ENCODE measurements at places on chromosomes 2 and 18. TPM values are rescaled to one million over a fixed set of nuclear protein-coding genes. Genes with fewer than 3 reads are reported as not detected.

- H3K4me3 ChIP-seq = no peak overlapping the region
- peaks cover 3% of the 10 kb centered on the region for H3K36me3 ChIP-seq
- DNase-seq = no peak
- H3K27me3 ChIP-seq = peaks cover 11% of the 10 kb centered on the region
Measured at GRCh38 chr2:218662377-218662776, 2.9 kb downstream of the BCS1L start.

DNA sequence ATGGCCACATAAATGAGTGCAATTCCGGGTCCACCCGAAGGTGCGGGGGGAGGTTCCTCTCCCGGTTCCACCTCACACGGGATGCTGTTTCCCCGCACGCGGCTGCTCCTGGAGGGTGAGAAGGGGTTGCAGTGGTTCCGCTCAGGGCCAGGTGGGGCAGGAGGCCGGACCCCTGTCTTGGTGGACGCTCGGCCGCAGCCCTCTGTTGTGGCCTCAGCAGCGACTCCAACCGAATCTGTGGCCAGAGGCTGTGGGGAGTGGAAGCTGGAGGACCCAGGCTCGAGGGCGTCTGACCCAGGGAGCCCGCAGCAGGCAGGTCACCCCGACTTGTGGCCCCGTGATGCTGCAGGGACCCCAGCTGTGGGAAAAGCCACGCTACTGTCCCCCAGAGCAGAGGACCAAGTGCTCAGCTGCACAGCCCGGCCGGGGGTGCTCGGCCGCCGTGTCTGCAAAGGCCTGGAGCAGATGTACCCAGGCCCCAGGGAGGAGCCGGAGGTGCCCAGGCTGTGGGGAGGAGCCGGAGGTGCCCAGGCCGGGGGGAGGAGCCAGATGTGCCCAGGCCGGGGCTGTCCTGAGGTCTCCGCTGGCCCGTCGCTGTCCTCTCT, 83.9 kb downstream of the RTP5 start:
- no peak for DNase-seq
- H3K27me3 ChIP-seq = peaks cover 11% of the 10 kb centered on the region
- no peak overlapping the region for H3K27ac ChIP-seq
- peaks cover 9% of the 10 kb centered on the region for H3K36me3 ChIP-seq
- no peak overlapping the region for H3K4me3 ChIP-seq

DNA sequence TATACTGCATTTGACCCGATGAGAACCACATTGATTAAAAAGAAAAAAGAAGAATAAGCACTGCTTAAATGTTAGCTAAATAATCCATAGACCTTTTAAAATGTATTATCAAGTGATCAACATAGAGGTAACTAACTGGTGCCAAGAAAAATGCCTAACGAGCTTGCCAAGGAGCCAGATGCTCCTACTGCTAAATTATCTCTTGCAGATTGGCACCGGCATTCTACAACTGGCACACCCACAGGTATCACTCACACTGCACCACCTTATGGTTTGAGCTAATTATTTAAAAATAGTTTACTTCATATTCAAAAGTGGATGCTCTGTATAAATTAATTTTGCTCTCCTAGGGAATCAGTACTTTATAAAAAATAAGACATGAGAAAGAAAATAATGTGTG, 341.6 kb upstream of the CDH7 start:
- peaks cover 8% of the 10 kb centered on the region for H3K4me1 ChIP-seq
- no peak overlapping the region for H3K4me3 ChIP-seq
- no peaks in the 10 kb centered on the region for H3K36me3 ChIP-seq
- no peak for DNase-seq
- H3K27me3 ChIP-seq = no peaks in the 10 kb centered on the region
- H3K27ac ChIP-seq = no peak overlapping the region

GRCh38 chr2:121810959-121811853, 55.8 kb downstream of the TSN start:
- H3K4me1 ChIP-seq = peaks cover 14% of the 10 kb centered on the region
- peak overlapping the region; percentile 73 for H3K27ac ChIP-seq
- no peak overlapping the region for H3K4me3 ChIP-seq
- H3K27me3 ChIP-seq = peaks cover 3% of the 10 kb centered on the region
- peak; percentile 64 for DNase-seq

DNA sequence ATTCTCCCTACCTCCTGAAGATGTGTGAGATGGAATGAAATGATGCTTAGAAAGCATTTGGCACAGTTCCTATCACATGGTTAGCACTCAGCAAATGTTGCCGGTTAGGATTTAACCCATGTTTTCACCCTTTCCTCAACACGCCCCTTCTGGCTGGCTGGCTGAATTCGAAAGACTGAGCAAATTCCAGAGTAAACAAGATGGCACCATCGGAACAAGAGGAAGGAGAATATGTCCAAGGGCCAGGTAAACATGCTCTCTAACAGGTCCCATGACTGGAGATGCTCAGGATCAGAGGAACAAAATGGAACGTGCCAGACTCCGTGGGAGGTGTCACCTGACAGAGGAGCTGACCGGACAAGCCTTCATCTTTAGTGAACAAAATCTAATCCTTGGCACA, 145.6 kb downstream of the ANKRD44 start:
- peaks cover 3% of the 10 kb centered on the region for H3K27me3 ChIP-seq
- H3K4me3 ChIP-seq = peak overlapping the region; percentile 60
- DNase-seq = no peak
- H3K27ac ChIP-seq = peak overlapping the region; percentile 44
- H3K4me1 ChIP-seq = peaks cover 25% of the 10 kb centered on the region
- H3K36me3 ChIP-seq = no peaks in the 10 kb centered on the region

- no peaks in the 10 kb centered on the region for H3K4me1 ChIP-seq
- DNase-seq = no peak
- no peak overlapping the region for H3K27ac ChIP-seq
Measured at GRCh38 chr18:22191923-22192322, 22.5 kb downstream of the GATA6 start.

- peaks cover 3% of the 10 kb centered on the region for H3K36me3 ChIP-seq
- peak; percentile 69 for DNase-seq
- H3K4me3 ChIP-seq = peak overlapping the region; percentile 76
Measured at GRCh38 chr2:99808361-99809200, 318.8 kb upstream of the REV1 start.

GRCh38 chr2:213443921-213444320, 159.7 kb downstream of the SPAG16 start:
- no peaks in the 10 kb centered on the region for H3K4me1 ChIP-seq
- peaks cover 5% of the 10 kb centered on the region for H3K36me3 ChIP-seq
- no peaks in the 10 kb centered on the region for H3K27me3 ChIP-seq
- no peak overlapping the region for H3K4me3 ChIP-seq
- no peak overlapping the region for H3K27ac ChIP-seq

GRCh38 chr2:68365087-68365486, at the start of gene PLEK:
TSS of gene PLEK (plus strand) at chr2:68365282. CDS start at chr2:68365352, 70 bp downstream.
- H3K4me1 ChIP-seq = peaks cover 6% of the 10 kb centered on the region
- H3K27ac ChIP-seq = no peak within 1 kb of the TSS
- H3K36me3 ChIP-seq = no peaks in the 10 kb centered on the region
- H3K27me3 ChIP-seq = no peaks in the 10 kb centered on the region
- H3K4me3 ChIP-seq = no peak within 1 kb of the TSS
- no peak for DNase-seq

DNA sequence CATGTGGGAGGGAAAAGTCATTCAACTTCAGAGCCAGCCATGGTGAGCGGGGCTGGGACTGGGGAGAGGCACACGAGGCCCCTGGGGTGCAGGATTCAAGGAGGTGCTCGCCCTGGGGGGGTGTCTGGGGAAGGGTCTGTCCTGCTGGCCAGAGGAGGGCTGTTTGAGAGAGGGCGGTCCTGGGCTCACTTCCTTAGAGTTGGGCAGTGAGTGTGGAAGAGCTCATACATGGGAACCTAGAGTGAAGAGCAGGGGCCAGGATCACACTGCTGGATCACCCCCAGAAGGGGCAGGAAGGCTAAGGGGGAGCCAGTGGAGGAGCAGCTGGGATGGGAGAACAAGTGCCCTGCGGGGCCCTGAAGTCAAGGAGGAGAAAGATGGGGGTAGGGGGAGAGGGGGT, 6.5 kb downstream of the SH3BP4 start:
- peaks cover 61% of the 10 kb centered on the region for H3K4me1 ChIP-seq
- no peaks in the 10 kb centered on the region for H3K36me3 ChIP-seq
- peaks cover 6% of the 10 kb centered on the region for H3K27me3 ChIP-seq
- no peak for DNase-seq
- peak overlapping the region; percentile 57 for H3K4me3 ChIP-seq
- no peak overlapping the region for H3K27ac ChIP-seq

DNA sequence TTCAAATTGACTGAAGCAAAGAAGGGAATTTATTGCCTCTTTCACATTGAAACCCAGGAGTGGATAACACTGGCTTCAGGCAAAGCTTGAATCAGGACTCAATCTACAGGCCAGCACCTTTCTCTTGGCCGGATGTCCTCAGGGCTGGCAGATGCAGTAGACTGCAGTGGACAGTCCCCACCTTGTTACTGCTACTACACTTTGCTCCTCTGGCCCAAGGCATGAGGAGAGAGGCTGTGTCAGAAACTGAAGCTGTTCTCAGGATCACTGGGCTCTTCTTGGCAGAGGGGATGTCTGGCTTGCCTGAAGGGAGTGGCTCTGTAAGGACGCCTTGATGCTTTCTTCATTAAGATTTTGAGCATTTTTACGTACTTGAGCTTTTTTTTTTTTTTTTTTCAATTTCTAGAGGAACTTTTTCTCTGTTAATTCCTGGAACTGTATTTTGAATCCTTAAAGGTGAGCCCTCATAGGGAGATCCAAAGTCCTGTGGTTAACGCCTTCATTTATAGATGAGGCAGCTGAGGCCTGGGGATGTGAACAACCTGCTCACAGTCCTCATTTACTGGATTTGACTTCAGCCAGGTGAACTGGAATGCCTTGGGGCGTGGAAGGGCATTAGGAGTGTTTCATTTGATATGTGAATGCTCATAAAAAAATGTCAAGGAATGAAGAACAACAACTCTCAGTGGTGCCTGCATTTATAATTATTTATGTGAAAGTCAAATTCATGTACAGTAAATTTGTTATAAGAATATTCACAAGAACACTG, 36.6 kb downstream of the CASP10 start:
- no peak overlapping the region for H3K4me3 ChIP-seq
- DNase-seq = no peak
- peaks cover 6% of the 10 kb centered on the region for H3K4me1 ChIP-seq
- H3K36me3 ChIP-seq = no peaks in the 10 kb centered on the region

DNA sequence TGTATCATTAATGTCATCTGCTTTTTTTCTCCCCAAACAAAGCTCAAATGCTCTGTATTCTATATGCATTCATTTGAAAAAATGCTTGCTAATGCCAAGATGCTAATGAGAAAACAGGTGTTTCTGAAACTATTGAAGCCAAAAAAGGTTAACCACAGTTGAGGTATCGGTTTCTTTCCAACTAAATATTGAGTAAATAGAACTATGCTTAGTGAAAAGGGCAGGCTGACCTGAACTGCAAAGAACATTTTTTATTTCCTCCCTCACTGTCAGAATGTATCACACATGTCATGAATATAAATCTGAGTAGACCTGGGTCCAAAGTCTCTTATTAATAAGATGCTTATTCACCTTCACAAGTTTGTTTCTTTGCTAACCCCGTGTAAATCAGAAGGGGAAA, 866.6 kb downstream of the CPS1 start:
- no peak for DNase-seq
- no peaks in the 10 kb centered on the region for H3K27me3 ChIP-seq
- no peak overlapping the region for H3K4me3 ChIP-seq
- H3K4me1 ChIP-seq = no peaks in the 10 kb centered on the region

DNA sequence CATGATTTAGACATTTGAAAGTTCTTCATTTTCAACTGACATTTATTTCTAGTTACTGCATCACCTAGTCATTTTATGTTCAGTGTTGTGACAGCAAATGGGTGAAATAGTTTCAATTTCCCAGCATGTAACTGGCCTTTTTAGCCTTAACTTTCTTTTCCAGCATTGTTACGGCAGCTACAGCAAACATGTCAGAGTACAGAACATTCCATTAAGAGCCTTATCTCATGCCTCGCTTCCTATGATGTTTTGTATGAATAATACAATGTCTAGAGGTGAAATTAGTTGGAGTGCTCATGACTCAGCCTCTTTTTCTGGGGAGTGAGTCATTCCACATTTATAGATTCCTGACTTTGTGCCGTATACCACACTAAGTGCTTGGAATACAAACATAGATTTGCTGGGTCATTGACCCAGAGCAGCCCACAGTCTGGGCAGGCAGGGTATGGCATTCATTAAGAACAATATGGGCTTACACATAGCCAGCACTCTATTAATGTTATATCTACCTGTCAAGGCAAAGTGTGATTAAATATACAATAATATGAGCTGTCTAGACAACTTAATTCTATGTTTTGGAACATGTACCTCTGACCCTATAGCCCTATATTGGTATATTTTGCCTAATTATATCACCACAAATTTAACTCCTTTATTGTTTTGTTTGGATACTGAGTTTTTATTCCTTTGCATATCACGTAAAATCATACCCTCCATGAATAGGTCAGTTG, 72.2 kb downstream of the MAP2 start:
- H3K36me3 ChIP-seq = peaks cover 17% of the 10 kb centered on the region
- no peak for DNase-seq
- H3K4me1 ChIP-seq = no peaks in the 10 kb centered on the region

DNA sequence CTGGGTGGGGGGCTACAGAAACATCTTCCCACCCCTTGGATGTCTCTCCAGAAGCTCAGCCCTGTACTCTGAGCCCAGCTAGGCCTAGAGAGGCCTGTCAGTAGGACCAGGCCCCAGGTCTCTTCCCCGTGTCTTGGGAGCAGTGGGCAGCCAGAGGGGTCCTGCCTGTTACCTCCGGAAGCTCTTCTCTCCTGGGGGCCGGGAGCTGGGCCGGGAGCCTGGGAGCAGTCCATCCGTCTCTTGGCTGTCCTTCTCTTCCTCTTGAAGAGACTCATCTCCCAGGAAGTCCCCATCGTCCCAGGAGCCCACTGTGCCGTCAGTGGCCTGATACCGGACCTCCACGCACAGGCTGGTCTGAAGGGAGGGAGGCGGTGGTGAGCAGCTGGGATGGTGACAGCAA, 38.3 kb upstream of the OTOF start:
- H3K27ac ChIP-seq = no peak overlapping the region
- no peak for DNase-seq
- H3K4me3 ChIP-seq = no peak overlapping the region
- H3K4me1 ChIP-seq = peaks cover 23% of the 10 kb centered on the region
- no peaks in the 10 kb centered on the region for H3K36me3 ChIP-seq
- H3K27me3 ChIP-seq = peaks cover 2% of the 10 kb centered on the region

- H3K4me3 ChIP-seq = no peak overlapping the region
- peaks cover 9% of the 10 kb centered on the region for H3K36me3 ChIP-seq
- H3K27ac ChIP-seq = no peak overlapping the region
- no peak for DNase-seq
- no peaks in the 10 kb centered on the region for H3K27me3 ChIP-seq
Measured at GRCh38 chr18:35071819-35072247, 30.6 kb downstream of the MAPRE2 start.

Gene INPP5D
- total RNA-seq = 2.2 TPM

Gene TUBB8B
- total RNA-seq = not detected

Gene FLACC1
- total RNA-seq = 1.2 TPM

Gene ERICH2
- 2.1 TPM for total RNA-seq

Gene SOWAHC
- 12.9 TPM for total RNA-seq

Gene UGT1A3
- not detected for total RNA-seq

Gene UNC50
- 43.0 TPM for total RNA-seq

All from glutamatergic neuron (in vitro differentiated cells).